ENCODE measurements at places on chromosomes 5 and 9. TPM values are rescaled to one million over a fixed set of nuclear protein-coding genes. Genes with fewer than 3 reads are reported as not detected.

DNA sequence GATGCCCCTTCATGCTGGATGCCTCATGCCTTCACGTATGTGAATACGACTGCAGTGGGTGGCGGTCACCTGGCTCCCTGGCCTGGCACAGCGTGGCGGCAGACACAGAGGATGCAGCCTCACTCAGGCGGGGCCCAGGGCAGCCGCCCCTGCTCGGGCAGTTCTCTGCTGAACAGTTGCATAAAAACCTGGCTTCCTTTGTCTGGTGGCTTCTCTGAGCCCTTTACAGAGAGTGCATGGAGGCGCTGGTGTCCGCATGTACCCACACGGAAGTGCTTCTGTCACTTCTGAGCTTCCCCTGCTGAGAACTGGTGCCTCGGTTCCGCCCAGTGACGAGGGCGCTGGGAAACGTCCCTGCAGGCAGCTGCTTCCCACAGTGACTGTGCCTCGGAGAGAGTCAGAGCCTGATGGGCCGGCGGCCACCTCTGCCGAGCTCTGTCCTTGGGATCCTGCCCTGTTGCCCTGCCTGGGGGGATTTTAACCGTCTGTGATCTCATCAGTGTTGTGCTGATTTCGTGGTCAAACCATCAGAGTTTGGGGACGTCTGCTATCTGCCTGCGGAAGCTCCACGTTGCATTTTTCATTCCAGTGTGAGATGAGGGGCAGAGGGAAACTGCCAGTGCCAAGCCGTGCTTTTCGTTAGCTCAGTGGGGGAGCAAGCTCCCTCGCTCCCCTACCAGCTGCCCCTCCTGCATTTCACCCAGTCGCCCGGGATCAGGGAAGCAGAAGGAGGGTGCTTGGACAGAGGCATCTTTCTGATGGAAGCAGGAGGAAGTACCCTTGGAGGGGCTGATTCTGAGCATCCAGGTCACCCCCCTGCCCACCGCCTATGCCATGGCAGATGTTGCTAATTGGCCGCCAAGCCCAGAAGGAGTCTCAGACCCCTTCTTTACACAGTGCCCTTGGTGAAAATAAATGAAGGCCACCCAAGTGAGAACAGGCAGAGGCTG is 153.0 kb upstream of the COL5A1 start:
- no peak overlapping the region for H3K27ac ChIP-seq
- DNase-seq: no peak
- H3K4me1 ChIP-seq: peaks cover 4% of the 10 kb centered on the region
- H3K27me3 ChIP-seq: no peaks in the 10 kb centered on the region
- H3K36me3 ChIP-seq: no peaks in the 10 kb centered on the region

- no peak for DNase-seq
- no peaks in the 10 kb centered on the region for H3K4me1 ChIP-seq
- no peak overlapping the region for H3K4me3 ChIP-seq
- no peak overlapping the region for H3K27ac ChIP-seq
These were observed 16.6 kb upstream of the ENC1 start for GRCh38 chr5:74657165-74657564.

DNA sequence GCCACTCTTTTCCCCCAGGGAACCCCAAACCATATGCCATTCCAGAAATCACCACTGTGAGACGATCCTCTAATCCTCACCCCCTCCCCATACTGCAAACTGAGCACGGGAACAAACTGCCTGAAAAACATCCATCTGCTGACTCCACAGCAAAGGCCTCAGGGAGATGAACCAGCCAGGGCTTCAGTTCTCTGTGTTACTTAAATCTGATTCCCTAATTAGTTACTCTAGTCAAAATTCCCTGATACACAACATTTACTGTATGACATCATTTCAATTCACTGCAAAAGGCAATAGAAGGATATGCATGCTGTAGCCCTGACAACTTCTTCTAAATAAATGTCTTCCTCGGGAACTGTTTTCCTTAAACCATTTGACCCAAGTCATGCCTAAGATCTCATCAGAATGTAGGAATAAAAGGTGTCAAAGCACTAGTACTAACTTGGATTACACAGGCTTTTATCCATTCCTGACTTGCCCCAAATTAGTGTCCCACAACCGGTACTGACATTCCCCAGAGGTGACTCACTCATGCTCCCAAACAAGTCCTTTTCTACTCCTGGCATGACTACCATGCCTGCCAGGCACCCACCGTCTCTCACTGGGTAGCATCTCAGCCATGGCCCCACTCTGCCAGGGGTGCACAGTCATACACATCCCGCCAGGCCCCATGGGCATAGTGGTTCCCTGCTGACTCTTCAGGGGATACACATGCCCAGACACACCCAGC is 35.0 kb downstream of the MTX3 start:
- DNase-seq: no peak
- H3K4me3 ChIP-seq: no peak overlapping the region
- no peaks in the 10 kb centered on the region for H3K4me1 ChIP-seq
- H3K27ac ChIP-seq: no peak overlapping the region

Gene BARHL1
- total RNA-seq: not detected

- DNase-seq: no peak
- H3K4me3 ChIP-seq: no peak overlapping the region
- no peaks in the 10 kb centered on the region for H3K36me3 ChIP-seq
- no peak overlapping the region for H3K27ac ChIP-seq
- no peaks in the 10 kb centered on the region for H3K27me3 ChIP-seq
These were observed 380.1 kb upstream of the PRR16 start for GRCh38 chr5:120083851-120084542.

- peaks cover 2% of the 10 kb centered on the region for H3K4me1 ChIP-seq
- no peak overlapping the region for H3K4me3 ChIP-seq
- no peaks in the 10 kb centered on the region for H3K36me3 ChIP-seq
- no peak overlapping the region for H3K27ac ChIP-seq
- no peak for DNase-seq
These were observed 10.9 kb upstream of the ARHGEF28 start for GRCh38 chr5:73615085-73615484.

DNA sequence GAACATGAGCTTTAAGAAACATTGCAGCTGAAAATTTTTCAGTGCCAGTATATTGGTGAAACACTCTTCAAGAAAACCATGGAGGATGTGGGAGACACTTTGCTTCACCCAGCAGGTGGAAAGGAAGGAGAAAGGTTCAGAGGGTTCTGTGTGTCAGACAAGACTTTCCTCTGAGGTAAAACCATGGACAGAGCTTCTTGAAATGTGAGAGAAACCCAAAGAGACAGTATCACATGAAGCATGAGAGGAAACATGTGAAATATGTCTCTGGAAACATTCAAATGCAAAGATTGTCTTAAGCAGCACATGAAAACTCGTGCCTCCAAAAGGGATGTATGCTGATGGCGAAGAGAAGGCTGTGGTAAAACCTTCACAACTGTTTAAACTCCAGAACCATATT is 368.9 kb upstream of the ST8SIA4 start:
- H3K27ac ChIP-seq: no peak overlapping the region
- no peak overlapping the region for H3K4me3 ChIP-seq
- no peaks in the 10 kb centered on the region for H3K4me1 ChIP-seq
- no peaks in the 10 kb centered on the region for H3K36me3 ChIP-seq
- no peak for DNase-seq

Gene PCSK1
- 1.9 TPM for total RNA-seq

- H3K4me3 ChIP-seq: no peak overlapping the region
- peaks cover 1% of the 10 kb centered on the region for H3K4me1 ChIP-seq
- H3K27ac ChIP-seq: no peak overlapping the region
- no peaks in the 10 kb centered on the region for H3K36me3 ChIP-seq
- no peak for DNase-seq
These were observed 65.0 kb downstream of the SLC1A1 start for GRCh38 chr9:4555236-4555635.

Gene GFI1B
- not detected for total RNA-seq

Gene NOXA1
- total RNA-seq: 8.5 TPM

- H3K27ac ChIP-seq: no peak overlapping the region
- no peaks in the 10 kb centered on the region for H3K27me3 ChIP-seq
- H3K4me3 ChIP-seq: no peak overlapping the region
- H3K4me1 ChIP-seq: no peaks in the 10 kb centered on the region
- no peak for DNase-seq
These were observed 494.9 kb upstream of the MEF2C start for GRCh38 chr5:89377767-89378455.

DNA sequence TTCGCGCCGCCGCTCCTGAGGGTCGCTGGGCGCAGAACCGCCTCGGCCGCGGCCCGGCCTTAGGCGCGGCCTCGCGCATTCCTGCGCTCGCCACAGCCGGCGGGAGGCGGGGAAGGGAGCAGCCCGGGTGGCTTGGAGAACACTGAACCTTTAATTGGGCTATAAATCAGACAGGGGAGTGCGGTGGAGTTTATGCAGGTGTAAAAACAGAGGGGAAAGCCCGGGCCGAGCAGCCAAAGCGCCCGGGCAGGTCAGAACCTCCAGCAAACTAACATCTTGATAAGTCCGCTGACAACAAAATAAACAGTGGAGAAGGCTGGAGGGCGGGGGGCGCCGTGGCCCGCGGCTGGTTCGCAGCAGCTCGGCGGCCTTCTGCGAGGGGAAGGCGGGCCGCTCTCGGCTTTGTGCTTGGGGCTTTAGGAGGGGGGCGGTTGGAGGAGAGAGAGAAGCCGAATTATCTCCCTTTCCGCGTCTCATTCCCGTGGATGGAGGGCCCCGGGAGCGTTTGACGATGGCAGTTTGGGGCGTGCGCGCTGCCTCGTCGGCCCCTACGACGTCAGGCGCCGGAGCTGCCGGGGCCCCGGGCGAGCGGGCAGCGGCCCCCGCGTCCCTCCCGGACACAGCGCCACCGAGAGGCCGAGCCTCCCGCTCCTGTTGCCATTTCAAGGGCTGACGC is 11.3 kb downstream of the FOXD1 start:
- no peaks in the 10 kb centered on the region for H3K36me3 ChIP-seq
- H3K27me3 ChIP-seq: peaks cover 16% of the 10 kb centered on the region
- no peak overlapping the region for H3K4me3 ChIP-seq

DNA sequence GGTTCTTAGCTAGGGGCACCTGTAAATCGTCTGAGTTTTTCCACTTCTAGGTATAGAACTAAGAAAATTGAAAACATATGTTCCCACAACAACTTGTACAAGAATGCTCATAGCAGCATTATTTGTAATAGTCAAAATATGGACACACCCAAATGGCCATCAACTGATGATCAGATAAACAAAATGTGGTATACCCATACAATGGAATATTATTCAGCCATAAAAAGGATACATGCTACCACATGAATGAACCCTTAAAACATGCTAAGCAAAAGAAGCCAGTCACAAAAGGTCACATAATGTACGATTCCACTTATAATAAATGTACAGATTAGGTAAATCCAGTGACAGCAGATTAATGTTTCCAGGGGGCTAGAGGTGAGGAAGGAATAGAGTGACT is 46.0 kb upstream of the IL13 start:
- no peaks in the 10 kb centered on the region for H3K27me3 ChIP-seq
- H3K27ac ChIP-seq: no peak overlapping the region
- H3K4me1 ChIP-seq: no peaks in the 10 kb centered on the region
- no peaks in the 10 kb centered on the region for H3K36me3 ChIP-seq

DNA sequence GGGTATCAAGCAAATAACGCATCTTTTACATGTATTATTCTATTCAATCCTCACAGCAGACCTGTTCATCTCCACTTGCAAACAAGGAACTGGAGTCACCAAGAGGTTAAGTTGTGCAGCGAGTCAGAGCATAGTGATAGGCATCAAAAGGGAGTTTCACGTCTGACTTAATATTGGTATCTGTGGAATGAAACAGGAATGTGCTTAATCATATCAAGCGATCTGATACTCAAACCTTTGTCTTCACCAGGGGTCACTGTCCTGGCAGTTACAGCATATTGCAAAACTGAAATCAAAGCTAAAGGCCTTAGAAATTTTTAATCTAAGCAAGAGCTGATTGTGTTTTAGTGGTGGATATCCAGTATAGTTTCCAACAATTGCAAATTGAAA is 271.6 kb downstream of the PLK2 start:
- H3K36me3 ChIP-seq: no peaks in the 10 kb centered on the region
- no peaks in the 10 kb centered on the region for H3K4me1 ChIP-seq
- H3K27ac ChIP-seq: no peak overlapping the region
- no peak for DNase-seq
- no peak overlapping the region for H3K4me3 ChIP-seq

Gene ZFAND5
- 198 TPM for total RNA-seq

DNA sequence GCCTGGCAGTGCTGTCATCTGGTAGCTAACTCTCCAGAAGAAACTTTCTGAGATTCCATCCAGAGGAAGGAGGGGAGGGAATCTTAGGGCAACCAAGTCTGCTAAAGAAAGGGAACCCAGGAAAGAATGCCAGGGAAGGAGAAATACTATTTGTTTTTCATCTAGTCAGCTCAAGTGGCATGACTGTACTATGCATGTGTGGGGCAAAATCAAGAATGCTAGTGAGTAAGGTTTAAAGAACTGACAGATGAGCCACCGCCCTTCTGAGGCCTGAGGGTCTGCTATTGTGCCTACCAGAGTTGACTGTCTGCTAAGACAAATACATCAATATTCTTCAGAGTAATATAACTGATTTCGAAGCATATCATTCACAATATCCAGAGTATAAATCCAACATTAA is 204.2 kb downstream of the SLC12A2 start:
- no peaks in the 10 kb centered on the region for H3K4me1 ChIP-seq
- H3K27ac ChIP-seq: no peak overlapping the region
- H3K27me3 ChIP-seq: no peaks in the 10 kb centered on the region
- H3K36me3 ChIP-seq: no peaks in the 10 kb centered on the region
- DNase-seq: no peak

Gene ADAMTS13
- 3.6 TPM for total RNA-seq

Gene NTMT1
- 25.3 TPM for total RNA-seq

Gene NUTM2G
- not detected for total RNA-seq

DNA sequence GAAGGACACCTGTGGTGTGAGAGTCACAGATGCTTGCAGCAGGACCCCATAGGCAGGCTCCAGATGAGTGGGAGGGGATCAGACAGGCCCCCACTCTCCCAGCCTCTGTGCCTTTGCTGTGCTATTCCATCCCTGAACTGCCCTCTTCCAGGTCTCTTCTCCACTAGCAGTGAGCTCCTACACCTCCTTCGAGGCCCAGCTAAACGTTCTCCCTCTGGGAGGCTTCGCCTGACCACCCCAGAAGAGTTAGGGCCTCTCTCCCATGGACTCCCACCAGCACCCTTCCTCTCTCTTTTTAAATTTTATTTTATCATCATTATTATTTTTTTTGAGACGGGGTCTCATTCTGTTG is 35.9 kb upstream of the STRBP start:
- no peak for DNase-seq
- H3K27me3 ChIP-seq: no peaks in the 10 kb centered on the region
- H3K4me3 ChIP-seq: no peak overlapping the region
- no peak overlapping the region for H3K27ac ChIP-seq
- no peaks in the 10 kb centered on the region for H3K4me1 ChIP-seq
- no peaks in the 10 kb centered on the region for H3K36me3 ChIP-seq

Gene PCDHB9
- total RNA-seq: 3.7 TPM

- H3K27ac ChIP-seq: no peak overlapping the region
- no peaks in the 10 kb centered on the region for H3K27me3 ChIP-seq
- DNase-seq: no peak
- no peak overlapping the region for H3K4me3 ChIP-seq
- no peaks in the 10 kb centered on the region for H3K36me3 ChIP-seq
These were observed 82.4 kb downstream of the NNT start for GRCh38 chr5:43685252-43685950.

All from ovary (tissue), 10 donors.